ENCODE measurements at places on chromosomes 2 and 18.
A peak's percentile ranks its signal among the peaks of the same experiment; 100 is the strongest.

GRCh38 chr2:96853321-96853720 lies 4.5 kb downstream of the ANKRD39 start:
- no peak for DNase-seq

- DNase-seq: no peak
Measured at GRCh38 chr2:86498468-86499260, 57.5 kb downstream of the KDM3A start.

DNA sequence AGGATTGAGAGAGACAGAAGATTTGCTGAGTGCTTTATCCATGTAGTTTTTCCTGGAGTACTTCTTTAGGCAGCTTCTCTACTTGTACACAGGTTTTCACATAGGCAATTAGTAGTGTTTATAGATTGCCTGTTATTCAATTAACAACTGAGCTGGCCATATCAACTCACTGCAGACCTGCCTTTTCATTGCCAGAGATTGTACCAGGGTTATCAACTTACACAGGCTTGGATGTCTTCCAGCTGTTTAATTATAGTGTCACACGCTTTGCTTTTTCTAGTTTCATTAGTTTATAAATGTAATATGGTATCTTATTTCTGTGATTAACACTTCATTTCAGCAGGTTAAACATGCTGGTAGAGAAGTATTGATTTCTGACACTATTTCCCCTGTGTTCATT lies 125.9 kb downstream of the GPD2 start:
- no peak for DNase-seq

GRCh38 chr18:74249181-74249968 lies 42.4 kb downstream of the CYB5A start:
- DNase-seq: peak; percentile 92

- no peak for DNase-seq
Measured at GRCh38 chr2:35339211-35339610, 1016.4 kb upstream of the CRIM1 start.

DNA sequence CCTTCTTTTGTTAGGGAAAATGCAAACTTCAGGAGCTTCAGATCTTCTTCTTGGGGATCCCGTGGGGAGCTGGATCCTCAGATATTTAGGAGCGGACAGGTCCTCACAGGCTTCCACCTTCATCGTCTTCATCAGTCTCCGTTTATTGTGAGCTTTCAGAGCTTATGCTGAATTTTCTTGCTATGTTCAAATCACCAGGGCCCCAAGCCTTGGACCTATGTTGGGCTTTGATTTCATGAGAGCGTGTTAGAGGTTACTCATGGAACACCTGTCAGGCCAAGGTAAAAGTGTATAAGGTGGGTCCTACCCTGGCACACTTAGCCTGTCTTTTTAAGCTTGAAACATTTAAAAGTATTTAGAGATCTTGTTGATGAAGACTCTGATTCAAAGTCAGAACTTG lies 212.9 kb downstream of the FAM210A start:
- DNase-seq: no peak

DNA sequence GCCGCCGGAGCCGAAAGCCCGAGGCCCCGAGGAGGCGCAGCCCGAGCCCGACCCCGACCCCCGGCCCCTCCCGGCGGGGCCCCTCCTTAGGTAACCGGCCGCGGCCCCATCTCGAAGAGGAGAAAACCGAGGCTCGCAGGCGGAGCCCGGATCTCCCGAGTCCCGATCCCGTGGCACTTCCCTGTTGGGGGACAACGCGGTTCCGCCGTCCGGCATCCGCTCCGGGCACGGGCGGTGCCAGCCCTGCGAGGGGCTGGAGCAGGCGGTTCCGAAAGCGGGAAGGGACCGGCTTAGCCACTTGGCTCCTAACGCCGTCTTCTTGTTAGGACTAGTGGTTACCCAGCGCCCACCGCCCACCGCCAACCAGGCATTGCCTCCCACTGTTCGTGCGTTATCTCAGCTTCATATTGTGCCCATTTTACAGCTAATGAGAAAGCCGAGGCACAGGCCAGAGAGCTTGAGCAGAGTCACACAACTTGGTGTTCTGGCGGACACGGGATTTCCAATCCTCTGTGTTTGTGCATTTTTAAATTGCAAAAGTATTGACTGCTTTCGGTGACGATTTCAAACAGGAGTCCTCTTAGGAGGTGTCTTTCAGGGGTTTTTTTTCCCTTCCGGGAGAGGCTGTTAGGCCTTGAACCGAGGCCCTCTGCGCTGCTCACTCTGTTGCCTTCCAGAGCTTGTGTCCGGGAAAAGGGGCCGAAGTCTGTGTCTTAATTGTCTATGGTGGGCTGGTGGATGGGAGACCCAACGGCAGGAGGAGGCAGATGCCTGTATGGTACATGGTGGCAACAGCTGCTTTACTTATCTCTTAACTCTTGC lies 562 bp downstream of the CENPA start:
- peak; percentile 45 for DNase-seq

GRCh38 chr2:58341047-58341446 lies 99.9 kb upstream of the FANCL start:
- no peak for DNase-seq

- no peak for DNase-seq
Measured at GRCh38 chr2:82215212-82215611, 1910.7 kb upstream of the LRRTM1 start.

DNA sequence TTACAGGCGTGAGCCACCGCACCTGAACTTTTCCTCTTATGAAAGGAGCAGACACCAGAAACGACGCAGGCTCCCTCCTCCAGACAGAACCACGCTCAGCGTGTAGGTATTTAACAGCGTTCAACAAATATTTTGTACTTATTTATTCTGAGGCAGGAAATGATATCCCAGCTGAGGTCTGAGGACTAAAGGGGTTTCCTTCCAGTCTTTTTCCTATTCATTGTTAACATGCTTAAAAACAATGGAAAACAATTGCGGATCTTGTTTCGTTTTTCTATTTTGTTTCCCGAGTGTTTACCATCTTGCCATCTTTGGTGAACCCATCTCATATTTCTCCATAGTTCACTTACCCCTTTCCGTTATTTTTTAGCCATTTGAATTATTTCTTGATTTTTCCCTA lies 43.7 kb upstream of the FOSL2 start:
- no peak for DNase-seq

DNA sequence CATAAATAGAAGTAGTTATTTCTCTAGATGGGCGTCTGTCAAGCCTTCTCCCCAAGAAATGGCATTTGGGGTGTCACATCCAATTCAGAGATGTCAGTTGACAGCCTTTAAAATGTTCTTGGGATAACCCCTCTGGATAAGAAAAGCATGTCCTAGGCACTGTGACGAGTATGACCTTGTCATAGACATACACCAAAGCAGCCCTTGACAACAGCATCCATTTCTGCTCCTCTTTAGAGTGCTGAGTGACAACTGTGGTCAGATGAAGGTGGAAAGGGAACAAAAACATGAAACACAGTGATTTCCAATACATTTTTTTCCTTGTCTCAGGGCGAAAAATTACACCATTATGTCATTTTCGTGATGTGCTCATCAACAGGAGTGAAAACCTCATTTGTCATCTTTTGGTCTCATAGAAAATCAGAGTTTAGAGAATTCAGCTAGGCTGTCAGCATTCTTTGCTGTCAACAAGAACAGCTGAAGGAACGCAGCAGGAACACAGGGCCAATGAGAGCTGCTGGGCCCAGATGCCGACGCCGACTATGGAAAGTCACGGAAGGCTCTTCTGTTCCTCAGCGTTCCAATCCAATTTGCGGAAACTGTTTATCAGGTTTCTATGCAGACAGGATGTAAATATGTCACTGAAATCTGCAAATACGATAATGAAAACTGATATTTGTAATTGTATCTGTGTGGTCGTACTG lies 193.2 kb downstream of the ICOS start:
- DNase-seq: no peak

- no peak for DNase-seq
Measured at GRCh38 chr2:69932596-69932922, 17.6 kb downstream of the MXD1 start.

DNA sequence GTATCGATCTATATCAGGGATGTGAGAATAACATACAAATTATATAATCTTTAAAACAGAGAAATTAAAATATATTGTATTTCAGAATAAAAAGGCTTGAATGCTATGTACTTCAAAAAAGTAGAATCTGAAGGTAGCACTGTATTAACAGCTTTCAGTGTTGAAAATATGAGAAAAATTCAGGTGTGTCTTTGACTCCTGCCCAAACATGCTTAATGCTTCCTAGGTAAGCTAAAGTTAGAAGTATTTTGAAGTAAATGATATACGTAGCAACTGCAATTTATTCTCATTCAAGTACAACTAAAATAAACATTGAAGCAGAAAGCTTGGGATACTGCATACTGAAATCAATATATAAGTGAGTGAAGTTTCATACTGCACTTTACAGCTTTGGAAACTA lies 1082.0 kb upstream of the ACVR2A start:
- no peak for DNase-seq

DNA sequence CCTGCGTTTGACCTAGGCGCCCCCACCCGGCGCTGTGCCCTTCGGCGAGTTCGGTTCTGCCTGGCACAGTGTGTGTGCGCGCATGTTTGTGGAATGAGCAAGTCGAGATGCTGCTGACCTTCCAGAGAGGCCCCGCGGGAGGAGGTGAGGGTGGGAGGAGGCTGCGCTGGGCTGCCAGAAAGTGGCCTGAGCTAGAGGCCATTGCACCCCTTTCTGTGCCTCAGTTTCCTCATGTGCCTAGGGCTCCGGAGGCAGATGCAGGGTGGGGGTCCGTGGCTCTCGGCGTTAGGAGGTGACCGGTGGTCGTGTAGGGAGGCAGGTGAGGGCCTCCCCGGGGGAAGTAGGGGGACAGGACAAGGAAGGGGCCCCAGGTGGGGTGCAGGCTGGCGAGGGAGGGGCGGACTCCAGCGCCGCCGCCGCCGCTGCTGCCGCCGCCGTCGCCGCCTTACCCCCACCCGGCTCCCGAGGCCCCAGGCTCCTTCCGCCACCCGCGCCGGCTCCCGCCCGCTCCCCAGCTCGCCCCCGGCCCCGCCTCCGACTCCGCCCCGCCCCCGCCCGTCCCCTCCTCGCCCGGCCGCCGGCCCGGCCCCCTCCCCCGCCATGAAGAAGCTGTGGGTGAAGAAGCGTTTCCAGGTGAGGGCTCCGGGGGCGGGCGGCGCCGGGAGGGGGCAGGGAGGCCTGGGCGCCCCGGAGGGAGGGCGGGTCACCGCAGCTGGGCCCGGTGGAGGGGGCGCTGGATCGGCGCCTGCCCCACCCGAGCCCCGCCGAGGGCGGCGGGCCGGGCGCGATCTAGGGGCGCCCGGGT lies 7.0 kb downstream of the SPEG start:
- no peak for DNase-seq

- no peak for DNase-seq
Measured at GRCh38 chr2:20452551-20452950, 5.7 kb downstream of the RHOB start.

GRCh38 chr2:86453836-86454235 lies 12.7 kb downstream of the KDM3A start:
- DNase-seq: no peak

- no peak for DNase-seq
Measured at GRCh38 chr18:76697441-76697901, 124.9 kb upstream of the ZNF236 start.

- DNase-seq: no peak
Measured at GRCh38 chr2:103875131-103875530, 978.8 kb upstream of the POU3F3 start.

DNA sequence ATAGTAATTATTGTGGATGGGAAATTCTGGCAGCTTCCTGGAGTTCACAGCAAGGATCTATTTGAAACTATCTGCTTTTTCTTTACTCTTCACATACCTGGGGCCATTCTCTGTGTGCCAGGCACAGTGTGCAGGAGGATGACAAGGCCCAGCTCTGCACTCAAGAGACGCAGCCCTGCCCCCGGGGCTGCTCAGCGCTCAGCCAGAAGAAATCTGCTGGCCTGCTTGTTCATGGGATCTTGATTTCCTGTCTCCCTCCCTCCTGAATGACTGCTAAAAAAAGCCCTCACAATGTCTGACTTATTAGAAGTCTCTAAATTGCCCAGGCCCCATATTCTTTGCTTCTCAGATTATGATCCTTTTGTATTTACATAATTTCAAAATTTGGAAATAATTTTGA lies 210.9 kb downstream of the DCDC2C start:
- no peak for DNase-seq

- no peak for DNase-seq
Measured at GRCh38 chr2:161991991-161992390, 82.0 kb downstream of the DPP4 start.

- DNase-seq: peak; percentile 29
Measured at GRCh38 chr18:33839452-33840211, 261.6 kb downstream of the ASXL3 start.

GRCh38 chr2:88190808-88191721 lies 20.9 kb downstream of the THNSL2 start:
- peak; percentile 40 for DNase-seq

- DNase-seq: no peak
Measured at GRCh38 chr2:224182498-224182897, 143.4 kb upstream of the SERPINE2 start.

GRCh38 chr2:197675711-197676188 lies 363 bp upstream of the RFTN2 start:
- no peak for DNase-seq

- DNase-seq: peak; percentile 60
Measured at GRCh38 chr2:64945973-64946768, 43.0 kb upstream of the SLC1A4 start.

DNA sequence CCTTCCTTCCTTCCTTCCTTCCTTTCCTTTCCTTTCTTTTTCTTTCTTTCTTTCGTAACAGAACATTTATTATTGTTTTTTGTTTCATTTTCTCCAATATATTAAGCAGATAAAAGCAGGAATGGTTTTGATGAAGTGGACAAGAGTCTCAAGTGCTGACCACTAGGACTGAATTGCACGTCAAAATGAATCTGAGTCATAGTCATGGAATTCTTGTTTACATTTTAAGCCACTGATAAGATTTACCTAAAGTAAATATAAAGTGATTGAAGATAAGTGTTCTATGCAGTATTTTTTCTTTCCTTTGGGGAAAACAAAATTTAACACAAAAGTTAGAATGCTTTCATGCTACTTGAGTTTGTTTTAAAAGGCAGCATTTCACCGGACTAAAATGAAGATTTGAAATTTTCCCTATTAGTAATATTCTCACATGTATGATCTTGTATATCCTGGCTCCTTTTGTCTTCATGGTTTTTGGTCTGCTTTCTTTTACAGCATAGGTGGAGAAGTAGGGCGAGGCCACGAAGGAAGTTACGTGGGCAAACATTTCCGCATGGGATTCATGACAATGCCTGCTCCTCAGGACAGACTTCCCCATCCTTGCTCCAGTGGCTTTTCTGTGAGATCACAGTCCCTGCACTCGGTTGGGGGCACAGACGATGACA lies 113.5 kb downstream of the NYAP2 start:
- DNase-seq: no peak

- DNase-seq: peak; percentile 89
Measured at GRCh38 chr2:218806346-218806978, 24.5 kb downstream of the CYP27A1 start.

DNA sequence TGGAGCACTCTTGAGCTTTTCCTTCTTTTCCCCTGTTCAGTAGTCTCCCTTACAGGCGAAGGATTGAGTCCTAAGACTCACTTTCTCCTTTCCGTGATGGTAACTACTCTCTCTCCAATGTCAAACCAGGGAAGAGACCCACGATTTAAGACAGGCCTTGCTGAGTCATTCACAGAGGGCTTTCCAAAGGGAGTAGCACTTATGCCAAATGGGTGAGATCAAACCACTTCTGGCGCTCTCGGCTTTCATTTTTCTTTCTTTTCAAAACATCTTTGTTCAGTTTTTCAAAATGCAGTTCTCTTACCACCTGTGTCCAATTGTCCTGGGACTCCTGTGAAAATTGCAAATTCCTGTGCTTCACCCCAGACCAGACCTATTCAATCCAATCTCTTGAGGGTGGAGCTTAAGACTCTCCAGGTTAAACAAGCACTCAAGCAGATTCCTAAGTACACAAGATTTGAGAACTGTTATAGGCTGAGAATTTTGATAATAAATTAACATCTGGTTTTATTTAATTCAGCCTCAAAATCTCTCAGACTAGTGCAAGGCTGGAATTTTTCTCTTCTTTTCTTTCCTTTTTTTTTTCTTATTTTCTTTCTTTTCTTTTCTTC lies 14.4 kb upstream of the MRPL19 start:
- no peak for DNase-seq
